Spinal cord (tissue), 10 donors: ENCODE measurements at places on chromosomes 5 and 9.

- DNase-seq = no peak
Measured at GRCh38 chr5:91311168-91311696, 71.9 kb downstream of the ARRDC3 start.

DNA sequence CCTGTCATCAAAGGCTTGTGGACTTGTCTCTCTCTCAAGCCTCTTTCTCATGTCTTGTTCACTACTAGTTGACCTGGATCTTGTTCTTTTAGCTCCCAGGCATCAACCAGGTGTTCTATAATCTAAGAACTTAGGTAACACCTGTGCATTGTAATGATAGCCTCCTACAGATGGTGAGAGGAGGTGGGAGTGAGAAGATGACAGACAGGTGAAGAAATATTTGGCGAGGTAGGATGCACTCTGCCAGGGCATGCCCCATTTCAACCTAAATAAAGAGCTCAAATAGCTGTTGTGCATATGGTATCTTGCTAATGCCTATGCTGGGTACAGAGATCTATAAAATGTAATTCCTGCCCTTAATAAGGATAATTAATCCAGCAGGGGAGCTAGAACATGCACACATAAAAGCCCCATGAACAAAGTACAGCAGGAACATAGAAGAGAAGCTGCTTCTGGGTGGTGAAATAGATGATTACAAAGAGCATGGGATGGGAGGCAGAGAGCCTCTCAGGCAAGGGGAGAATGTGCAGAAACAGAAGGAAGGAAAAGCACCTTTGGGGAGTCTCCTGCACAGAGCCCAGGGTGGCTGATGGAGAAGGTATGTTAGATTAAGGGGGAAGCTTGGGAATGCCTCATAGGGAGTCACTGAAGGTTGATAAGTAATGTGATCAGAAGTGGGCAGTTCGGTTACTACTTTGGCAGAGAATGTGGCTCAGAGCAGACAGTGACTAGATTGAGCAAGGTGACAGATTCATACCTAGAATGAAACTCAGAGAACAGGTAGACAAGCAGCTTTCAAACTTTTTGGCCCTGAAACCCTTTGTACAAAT is 28.0 kb upstream of the PLIN2 start:
- DNase-seq = no peak

- DNase-seq = no peak
Measured at GRCh38 chr5:18761801-18762200, 1127.5 kb downstream of the TAF11L14 start.

DNA sequence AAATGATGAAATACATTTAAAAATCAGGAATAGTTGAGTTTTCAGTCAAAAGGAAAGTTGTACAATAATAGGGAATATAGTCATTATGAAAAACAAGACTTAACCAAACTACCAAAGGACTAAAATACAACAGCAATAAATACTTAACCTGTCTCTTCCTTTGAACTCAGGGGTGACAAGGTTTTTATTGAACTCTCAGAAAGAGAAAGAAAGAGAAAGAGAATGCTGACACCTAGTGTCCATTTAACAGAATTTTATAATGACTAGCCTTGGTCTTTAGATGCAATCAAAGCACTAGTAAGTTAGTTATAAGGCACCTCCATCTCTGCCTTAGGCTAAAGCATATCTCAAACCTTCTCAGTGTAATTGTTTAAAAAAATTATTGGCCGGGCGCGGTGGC is 47.5 kb downstream of the UIMC1 start:
- peak; percentile 32 for DNase-seq

DNA sequence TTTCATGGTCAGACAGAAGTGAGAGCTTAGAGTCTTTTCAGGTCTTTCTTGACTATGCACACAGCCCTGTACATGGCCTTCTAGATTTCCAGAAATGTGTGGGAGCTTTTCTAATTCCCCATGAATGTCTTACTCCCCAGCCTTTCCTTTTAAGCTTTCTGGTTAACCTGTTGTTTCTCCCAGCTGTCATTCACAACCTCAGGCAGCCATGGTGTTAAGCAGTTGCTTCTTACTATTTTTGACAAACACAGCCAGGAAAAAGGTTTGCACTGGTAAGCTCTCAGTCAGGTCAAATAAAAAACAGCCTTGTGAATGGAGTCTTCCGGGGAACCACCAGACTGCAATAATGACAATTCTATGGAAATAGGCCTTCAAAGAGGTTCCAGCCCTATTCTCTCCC is 84.9 kb downstream of the MTREX start:
- DNase-seq = no peak

DNA sequence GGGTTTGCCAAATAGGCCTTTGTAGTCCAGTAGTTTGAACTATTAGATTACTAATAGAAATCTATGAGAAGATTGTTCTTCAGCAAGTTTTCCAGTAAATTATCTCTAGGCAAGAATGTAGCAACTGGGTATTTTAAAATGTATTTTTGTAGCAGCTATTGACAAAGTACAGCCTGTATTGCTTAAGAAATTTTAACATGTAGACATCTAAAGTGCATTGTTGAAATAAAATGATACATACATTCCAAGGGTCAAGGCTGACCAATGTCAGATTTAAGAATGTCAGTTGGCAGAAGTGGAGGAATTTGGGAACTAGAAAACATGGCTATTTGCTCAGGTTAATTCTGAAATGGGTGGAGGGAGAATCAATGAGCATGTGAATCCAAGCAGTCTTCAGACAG is 57.5 kb upstream of the ZSWIM6 start:
- no peak for DNase-seq

- DNase-seq = no peak
Measured at GRCh38 chr9:102778746-102779145, 216.4 kb upstream of the CYLC2 start.

- no peak for DNase-seq
Measured at GRCh38 chr9:136204838-136205706, at the start of gene LHX3. TSS of gene LHX3 (minus strand) at chr9:136205128. CDS start at chr9:136205012, 116 bp downstream.

DNA sequence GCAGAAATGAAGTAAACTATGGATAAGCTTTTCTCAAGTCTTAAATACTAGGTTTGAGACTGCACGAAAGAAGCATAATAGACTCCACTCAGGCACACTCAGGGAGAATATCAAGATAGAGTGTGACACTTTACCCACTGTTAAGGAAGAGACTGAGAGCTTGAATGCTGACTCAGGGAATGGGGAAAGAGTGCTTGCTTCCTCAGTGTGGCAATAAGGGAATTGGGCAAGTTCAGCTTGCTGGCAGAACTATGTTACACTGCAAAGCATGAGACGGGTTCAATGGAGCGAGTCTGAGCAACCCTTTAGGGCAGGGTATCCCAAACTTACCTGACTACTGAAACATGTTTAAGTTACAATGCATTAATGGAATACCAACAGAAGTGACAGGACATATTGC is 237.7 kb upstream of the MEF2C start:
- no peak for DNase-seq

- peak; percentile 12 for DNase-seq
Measured at GRCh38 chr9:75892216-75892911, 1.9 kb downstream of the PCSK5 start.

DNA sequence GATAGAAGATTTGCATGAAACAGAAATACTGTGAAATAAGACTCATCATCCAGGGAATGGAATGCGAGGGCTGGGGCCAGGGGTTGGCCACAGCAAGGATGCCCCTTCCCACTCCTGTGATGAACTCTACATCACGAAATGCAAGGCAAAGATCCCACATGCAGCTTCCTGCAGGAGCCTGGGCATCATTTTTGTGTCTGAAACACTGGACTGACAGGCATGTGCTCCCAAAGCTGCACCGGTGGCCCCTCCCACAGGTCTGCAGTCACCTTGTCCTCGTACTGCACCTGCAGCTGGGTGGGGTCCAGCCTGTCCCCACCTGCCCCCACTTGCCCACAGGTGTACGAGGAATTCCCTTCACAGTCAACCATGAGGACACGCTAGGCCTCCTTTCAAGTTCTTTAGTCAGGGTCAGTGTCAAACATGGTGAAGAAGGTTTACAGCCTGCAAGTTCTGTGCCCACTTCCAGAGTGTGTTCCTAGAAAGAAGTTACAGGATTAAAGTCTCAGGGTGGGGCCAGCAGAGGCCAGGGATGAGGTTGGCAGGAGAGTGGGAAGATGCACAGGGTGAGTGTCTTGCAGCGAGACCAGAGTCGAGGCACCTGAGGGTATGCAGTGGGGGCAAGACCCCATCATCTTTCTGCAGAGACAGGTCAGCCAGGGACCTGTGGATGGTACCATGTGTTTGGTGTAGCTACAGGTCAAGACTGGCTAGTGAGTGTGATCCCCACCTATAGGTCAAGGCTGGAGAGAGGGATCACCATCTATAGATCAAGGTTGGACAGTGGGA is 155.0 kb upstream of the IRX2 start:
- no peak for DNase-seq

DNA sequence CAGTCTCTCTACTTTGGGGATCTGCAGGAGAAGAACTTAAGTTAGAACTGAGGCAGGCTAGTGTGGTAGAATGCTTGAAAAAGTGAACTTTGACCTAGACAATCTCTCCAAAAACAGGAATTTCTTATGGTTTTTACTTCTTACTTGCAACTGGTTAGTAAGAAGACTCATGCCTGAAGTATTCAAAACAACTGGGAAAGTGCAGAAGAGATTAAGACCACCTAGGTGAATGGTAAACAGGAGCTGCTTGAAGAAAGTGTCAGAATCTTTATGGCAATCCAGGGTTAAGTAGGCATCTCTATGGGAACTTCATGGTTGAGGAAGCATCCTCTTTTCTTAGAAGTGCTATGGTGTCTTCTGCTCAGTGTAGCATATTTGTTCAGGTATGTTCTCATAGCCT is 428.6 kb upstream of the TLE4 start:
- no peak for DNase-seq

GRCh38 chr5:52119768-52120167 is 667.9 kb upstream of the ITGA1 start:
- DNase-seq = no peak

DNA sequence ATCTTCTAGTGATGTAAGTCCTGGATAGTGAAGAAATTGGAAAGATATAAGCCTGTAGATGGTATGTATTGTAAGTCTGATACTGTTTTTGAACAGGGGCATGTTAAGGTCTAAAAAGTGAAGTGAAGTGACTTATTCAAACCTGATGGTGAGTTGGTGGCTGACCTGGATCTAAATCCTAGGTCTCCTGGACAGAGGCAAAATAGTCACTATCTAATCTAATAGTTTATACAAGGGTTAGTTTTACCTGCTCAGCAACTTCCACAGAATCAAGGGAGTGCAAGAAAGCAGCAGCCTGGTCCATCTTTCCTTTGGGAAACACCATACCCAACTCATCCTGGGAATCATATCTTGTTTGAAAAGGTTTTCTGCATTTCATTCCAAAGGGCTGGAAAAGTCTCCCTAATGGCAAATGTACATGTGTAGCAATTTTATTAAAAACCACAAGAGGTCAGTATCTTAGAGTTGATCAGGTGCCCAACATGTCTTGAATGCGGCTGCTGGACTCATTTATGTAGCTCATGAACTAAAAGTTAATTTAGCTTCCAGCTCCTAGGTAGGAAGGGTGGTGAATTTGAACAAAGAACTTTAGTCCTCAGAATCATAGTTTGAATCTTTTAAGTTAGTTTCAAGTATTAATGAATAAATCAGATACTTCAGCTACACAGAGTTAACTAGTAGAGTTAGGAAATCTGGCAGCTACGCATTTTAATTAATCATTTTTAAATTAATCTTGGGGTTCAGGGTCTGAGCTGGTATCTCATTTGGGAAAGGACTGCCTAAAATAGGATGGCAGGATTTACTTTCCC is 26.0 kb downstream of the SKP2 start:
- DNase-seq = peak; percentile 46

DNA sequence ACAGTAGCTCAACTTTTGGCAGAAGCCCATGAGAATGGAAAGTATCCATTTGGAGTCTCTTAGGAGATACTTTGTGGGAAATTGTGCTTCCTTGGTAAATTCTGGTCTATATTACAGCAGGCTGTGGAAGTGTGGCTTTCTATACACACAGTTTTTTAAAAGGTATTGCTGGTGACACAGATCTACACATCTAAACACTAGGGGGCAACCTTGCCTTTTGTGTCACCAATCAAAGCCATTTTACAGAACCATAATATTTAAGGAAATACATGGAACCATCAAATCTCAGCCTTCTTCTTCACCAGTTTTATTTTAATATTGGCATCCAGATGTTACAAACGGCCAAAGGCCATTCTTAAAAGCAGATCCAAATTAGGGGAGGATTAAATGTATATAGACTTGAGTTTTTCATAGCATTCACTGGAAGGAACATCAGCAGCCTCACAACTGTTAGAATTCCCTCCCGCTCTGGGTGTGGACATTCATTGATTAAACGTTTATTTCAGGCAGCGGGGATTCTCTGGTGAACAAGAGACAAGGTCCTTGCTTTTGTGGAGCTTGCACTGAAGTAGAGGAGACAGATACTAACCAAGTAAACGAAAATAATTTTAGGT is 132.4 kb upstream of the EPB41L4A start:
- peak; percentile 74 for DNase-seq

- no peak for DNase-seq
Measured at GRCh38 chr9:38259056-38259455, 133.4 kb upstream of the ALDH1B1 start.

DNA sequence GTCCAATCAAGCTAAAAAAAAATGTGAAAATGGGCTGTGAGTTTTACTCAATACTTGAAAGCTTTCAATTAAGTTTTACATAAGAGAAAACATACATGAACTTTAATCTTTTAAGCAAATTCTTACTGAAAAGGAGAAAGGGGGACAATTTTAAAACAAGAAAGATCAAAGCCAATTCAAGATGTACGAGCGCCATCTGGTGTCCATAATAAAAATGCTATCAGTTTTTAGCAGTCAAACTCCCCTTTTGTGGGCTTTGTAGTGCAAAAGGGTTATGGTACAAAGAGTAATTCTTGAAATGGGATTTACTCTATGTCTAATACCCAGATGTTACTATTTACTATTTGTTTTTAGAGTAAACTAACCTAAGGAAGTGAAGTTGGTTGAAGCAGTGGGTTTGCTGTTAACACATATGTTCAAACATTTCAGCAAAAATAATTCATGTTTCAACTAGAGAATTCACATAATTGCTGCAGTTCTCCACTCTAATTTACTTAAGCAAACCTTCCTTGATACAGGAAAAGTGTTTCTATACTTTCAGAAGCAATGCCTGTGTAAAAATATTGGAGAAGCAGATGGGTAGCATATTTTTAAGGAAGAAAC is 228.2 kb upstream of the TYRP1 start:
- peak; percentile 87 for DNase-seq

GRCh38 chr9:133421615-133422542 is at the start of gene ADAMTS13:
TSS of gene ADAMTS13 (plus strand) at chr9:133422367. CDS start at chr9:133422444, 77 bp downstream.
- no peak for DNase-seq
